ENCODE measurements at places on chromosomes 1 and 21. TPM values are rescaled to one million over a fixed set of nuclear protein-coding genes. Genes with fewer than 3 reads are reported as not detected.

DNA sequence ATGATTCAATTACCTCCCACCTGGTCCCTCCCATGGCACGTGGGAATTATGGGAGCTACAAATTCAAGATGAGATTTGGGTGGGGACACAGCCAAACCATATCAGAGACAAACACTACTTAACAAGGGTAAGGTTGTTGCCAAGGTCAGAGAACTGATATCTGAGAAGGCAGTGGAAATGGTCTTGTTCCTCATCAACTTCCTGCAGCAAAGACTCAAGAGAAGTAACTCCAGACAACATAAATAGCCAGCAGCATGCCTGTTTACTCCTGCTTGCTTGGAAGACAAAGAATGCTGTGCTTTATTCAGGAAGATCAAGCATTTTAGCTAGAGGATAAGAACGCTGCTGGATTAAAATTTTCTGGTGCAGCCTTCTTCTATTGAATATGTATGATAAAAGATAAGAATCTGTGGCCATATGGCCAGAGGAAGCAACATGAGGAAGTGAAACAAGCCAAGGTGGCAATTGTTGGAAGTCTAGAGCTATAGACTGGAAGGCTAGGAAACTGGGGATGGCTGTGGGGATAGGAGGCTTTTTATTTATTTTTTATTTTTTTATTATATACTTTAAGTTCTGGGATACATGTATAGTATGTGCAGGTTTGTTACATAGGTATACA lies 36.4 kb downstream of the DDAH1 start:
- no peak for DNase-seq

DNA sequence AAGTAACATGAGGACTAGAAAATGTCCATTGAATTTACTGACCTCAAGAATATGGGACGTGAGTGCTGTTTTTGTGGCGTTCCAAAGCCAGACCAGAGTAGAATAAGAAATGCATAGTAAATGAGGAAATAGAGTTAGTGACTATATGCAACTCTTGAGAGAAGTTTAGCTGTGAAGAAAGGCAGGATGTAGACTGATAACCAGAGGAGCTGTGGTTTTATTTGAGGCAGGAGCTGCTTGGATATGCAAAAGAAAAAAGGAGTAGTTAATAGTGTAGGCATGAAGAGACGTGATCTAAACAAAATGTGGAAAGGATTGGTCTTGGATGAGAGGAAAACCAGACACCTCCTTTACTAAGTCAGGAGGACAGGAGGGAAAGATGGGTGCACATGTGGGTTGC lies 28.2 kb downstream of the DNAH14 start:
- DNase-seq: no peak

DNA sequence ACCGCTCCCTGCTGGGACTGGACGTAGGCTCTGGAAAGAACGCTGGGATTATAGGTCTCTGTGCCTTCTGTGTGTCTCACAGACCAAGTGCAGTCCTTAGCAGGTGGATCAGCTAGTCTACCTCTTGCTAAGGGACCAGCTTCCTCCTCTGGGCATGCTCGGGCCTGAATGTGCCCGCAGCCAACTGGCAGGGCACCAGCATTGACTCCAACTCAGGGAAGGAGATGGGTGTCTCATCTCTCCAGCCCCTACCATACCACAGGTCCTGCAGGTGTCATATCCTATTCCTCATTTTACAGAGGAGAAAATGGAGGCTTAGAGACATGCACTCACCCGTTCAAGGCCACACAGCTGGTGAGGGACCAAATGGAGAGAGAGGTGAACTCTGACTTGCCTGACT lies 340.2 kb downstream of the PTPRU start:
- no peak for DNase-seq

GRCh38 chr21:29351691-29352090 lies 53.0 kb downstream of the BACH1 start:
- no peak for DNase-seq

GRCh38 chr1:209736490-209737117 lies 19.2 kb upstream of the TRAF3IP3 start:
- DNase-seq: no peak

DNA sequence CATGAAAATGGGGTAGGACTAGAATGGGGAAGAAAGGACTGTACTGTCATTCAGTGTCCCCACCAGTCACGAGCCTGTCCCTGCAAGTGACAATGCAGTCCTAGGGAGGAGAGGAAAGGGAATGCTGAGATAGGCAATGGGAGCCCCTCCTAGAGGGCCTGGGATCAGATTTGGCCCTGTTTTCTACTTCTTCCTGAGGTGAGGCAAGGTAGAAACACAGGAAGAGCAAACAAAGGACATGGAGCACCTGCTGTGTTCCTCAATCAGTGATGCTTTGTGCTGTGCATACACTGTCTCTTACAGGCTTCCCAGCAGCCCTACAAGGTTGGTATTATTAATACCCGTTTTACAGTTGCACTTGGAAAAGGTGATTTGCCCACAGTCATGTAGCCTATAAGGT lies 6.1 kb downstream of the FABP3 start:
- no peak for DNase-seq

- no peak for DNase-seq
Observed at GRCh38 chr1:66452162-66452561, 81.8 kb upstream of the SGIP1 start.

Gene DPYD
- 23.9 TPM for polyA plus RNA-seq

Data from ovary (tissue), 10 donors.